Upper lobe of left lung (tissue), 6 donors: ENCODE measurements at places on chromosomes 2 and 18.

GRCh38 chr2:66721776-66722175, 286.9 kb downstream of the MEIS1 start:
- DNase-seq, result no peak

GRCh38 chr2:219521066-219521880, 7.0 kb downstream of the ASIC4 start:
- no peak for DNase-seq

DNA sequence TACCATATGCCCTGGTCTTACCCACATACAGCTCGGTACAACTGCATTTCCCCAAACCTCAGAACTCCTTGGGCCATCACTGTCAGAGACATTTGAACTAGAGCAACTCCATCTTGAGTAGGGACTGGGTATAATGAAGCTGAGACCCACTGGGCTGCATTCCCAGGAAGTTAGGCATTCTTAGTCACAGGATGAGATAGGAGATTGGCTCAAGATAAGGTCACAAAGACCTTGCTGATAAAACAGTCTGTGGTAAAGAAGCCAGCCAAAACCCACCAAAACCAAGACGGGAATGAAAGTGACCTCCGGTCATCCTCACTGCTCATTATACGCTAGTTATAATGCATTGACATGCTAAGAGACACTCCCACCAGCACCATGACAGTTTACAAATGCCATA, 131.3 kb downstream of the PIK3C3 start:
- DNase-seq, result no peak

DNA sequence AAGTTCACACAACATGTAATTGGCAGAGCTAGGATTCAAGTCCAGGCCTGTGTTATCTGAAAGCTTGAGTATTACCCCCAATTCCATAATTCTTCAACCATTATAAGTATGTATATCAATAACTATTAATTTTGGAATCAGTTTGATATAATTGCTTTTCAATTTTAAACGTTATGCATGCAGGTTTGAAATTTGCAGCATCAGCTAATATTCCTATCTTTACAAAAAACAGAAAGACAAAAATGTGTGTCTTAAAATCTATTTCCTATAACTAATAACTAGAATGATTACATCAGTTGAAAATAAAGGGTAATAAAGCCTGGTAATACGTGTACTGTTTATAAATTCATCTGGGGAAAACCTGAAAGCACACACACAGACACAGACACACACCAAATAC, 543.3 kb upstream of the PKDCC start:
- DNase-seq, result no peak

- peak; percentile 94 for DNase-seq
Measured at GRCh38 chr2:238569507-238570195, 142.9 kb downstream of the ASB1 start.

DNA sequence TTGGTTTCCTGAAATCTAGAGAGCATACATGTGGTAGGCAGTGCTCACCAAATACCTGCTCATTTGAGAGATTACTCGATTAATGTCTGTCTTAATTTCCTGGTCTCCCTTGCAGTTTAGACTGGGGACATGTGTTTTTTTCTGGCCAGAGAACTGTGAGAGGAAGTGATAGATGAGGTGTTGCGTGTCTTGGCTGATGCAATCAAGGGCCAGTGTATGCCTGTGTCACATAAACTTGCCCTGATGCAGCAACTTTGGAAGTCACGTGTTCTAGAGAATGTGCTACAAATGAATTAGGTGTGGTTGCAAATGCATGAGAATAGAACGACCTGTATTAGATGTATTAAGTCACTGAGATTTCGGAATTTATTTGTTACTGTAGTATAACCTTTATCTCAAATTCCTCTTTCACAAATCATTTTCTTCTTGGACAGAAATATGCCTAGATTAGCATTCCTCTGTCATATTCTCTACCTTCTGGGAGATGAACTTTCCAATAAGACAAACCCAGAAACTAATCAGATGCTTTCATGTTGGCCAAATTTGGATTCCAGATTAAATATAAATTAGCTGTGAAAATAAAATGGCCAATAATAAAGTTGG, 9.9 kb upstream of the IL1A start:
- DNase-seq, result no peak

DNA sequence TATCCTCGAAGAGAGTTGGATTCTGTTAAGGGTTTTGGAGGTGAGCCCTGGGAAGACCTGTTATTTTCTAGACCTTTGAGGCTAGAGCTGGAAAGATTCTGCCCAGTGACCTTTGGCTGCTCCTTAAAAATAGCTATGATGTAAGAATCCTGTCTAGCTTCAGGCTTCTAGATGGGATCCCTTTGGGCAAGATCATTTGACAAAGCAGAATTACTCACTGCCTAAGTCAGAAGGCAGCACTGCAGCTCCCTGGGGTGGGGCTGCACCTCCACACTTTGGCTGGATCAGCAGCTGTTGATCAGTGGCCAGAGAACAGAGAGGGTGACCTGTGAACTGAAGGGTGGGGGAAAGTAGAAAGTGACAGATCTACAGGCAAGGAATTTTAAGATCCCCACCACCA, 103.8 kb downstream of the ASAP2 start:
- DNase-seq, result no peak

DNA sequence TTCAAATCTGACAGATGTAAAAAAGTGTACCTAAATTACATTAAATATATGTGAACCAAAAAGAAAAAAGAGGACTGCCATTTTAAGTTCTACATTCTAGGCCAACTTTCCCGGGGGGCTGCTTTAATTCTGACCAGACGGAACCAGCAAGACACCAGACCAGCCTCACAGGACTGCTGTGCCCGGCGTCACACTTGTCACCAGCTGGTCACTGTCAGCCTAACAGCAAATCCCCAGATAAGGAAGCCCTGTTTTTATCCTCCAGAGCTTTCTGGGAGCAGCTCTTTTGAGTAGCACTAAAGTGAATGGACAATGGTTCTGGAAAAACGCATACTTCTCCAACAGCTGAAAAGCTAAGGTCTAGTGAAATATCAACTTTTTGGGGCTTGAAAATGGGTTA, 35.6 kb downstream of the CYB5A start:
- no peak for DNase-seq

DNA sequence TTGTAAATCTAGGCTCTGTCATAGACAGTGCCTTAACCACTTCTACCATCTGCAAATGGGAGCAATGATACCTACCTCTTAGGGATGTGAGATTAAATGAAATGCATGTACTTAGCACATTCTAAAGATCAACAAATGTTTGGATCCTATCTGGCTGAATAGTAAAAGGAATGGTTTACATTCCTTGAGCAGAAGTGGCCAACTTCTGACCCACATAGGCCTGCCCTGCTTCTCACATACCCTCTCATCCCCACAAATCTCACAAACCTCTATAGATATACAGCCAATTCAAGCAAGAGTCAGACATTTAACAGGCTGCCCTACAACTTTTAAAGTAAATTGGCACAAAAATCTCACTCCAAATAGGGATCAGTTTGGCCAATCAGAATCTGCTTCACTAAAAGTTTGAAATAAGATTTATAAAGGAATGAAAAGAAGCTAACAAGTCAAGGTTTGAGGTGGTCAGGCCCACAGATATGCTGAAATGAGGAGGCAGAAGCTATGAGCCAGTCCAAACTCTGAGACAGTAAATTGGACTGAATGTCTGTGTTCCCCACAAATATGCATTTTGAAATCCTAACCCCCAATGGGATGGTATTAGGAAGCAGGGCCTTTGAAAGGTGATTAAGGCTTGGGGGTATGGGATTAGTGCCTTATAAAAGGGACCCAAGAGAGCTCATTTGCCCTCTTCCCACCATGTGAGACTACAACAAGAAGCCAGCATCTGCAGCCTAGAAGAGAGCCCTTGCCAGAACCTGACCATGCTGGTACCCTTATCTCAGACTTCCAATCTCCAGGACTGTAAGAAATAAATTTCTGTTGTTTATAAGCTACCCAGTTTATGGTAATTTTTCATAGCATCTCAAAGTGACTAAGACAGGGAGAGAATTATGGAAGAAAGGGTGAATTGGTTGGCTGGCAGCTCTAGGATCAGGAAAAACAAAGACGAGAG, 227.8 kb upstream of the RBMS1 start:
- no peak for DNase-seq

DNA sequence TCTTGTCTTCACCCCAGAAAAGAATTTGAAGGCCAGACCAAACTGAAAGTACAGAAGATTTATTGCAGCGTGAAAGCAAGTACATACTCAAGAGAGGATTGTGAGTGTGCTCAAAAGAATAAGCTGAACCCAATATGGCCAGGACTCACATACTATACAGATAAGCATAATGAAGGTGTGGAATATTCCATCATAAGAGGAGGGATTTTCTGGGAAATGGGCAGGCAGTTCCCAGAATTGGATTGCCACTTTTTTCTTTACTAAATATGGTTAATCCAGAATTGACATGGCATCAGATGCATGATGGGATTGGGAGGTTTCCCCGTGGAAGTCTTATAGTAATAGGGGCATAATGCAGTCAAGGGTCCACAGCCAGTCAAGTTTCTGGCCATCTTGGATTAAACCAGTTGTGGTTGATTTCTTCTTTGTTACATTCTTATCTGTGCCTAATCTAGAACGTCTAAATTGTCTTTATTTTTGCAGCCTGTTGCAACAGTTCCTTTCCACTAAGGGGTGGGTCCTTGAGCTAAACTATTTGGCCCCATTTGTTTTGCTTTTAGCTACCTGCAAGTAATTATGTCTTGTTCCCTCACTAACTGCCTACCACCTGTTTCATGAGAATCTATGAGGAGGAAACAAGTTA, 9.0 kb downstream of the SP140L start:
- no peak for DNase-seq

GRCh38 chr18:49514577-49514976, 27.5 kb upstream of the C18orf32 start:
- no peak for DNase-seq

DNA sequence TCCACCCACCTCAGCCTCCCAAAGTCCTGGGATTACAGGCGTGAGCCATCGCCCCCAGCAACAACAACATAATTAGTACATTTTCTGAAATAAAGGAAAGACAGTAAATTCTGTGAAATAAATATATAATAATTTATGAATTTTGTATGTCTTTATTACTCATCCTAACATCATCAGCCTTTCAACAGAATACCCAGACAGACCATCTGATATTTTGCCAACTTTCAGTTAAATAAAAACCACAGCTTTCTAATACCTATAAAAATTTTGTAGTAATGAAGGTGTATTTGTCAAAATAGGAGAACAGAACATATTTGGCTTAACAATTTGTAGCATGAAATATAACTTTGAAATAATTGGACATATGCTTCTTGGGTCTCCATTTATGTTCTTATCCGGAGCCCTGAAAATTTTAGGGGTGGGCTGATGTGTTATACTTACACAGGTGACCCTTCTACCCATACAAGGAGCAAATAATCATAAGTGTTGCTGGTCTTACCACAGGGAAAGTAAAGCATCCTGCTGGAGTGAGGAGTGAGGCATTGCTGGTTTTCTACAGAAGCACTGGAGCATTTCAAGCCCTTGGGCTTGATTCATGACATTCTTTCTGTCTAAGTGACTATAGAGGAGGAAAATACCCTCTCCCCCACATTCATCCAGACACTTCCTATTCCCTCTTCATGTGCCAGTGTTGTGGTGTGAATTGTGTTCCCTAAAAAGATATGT, 99.3 kb downstream of the SPOPL start:
- DNase-seq, result no peak
